ENCODE measurements at places on chromosomes 6 and 20.

DNA sequence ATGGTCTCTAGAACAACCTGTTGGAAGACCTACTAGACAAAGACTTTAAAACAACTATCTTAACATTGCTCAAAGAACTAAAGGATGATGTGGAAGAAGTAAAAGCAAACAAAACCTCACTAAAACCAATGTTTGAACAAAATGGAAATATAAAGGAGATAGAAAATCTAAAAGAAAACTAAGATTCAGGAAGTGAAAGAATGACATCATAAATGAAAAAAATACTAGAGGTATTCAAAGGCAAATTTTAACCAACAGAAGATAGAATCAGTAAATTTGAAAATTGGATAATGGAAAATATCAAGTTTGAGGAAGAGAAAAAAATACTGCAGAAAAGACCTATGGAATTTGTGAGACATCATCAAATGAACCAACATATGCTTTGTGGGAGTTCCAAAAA is 914.1 kb upstream of the GJE1 start:
- DNase-seq = no peak

DNA sequence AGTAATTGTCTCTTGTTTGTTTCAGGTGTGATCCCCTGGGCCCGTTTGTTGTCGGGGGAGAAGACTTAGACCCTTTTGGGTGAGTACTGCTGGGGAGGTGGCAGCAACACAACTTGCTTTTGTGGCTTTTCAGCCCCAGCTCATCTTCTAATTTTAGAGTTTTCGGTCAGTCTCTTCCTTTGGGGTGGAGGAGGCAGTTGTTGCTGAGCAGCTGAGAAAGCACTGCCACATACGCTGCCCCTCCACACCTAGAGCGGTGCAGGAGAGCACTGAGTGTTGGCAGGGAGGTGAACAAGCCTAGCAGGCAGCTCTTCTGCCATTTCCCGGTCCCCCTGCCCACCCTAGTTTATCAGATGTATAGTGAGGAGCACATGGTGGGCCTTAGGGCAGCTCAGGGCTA is 21.7 kb downstream of the TMEM74B start:
- no peak for DNase-seq

DNA sequence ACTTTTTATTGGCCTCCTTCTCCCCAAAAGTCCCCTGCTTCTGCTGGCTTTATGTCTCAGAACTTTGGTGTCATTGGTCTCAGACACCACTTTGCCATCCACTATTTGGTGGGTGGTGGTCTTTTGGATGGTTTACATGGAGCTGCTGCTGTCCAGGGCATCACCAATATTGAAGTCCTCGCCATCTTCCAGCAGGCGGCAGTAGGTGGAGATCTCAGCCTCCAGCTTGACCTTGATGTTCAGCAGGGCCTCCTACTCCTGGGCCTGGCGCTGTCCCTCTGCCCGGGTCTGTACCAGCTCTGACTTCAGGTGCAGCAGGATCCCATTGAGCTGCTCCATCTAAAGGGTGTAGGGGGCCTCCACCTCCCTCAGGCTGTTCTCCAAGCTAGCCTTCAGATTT is 148.4 kb upstream of the FOXA2 start:
- DNase-seq = no peak

DNA sequence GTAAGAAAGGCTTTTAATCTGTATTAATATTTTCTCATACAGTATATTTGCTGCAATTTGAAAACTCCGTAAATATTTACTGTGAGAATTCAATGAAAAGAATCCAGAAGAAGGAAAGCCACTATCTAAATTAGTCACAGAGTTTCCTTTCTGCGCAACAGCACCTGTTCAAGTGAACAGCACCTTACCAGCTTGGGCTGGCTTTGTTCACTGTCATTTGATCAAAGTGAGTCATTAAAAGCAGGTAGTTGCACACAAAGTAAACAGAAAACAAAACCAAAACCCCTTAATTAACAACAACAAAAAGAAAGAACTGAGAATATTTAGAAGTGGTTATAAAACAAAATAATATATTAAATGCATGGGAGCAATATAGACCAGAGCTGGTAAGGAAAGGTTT is 12.8 kb downstream of the SMLR1 start:
- no peak for DNase-seq

GRCh38 chr6:135624402-135625295 is 127.1 kb upstream of the AHI1 start:
- no peak for DNase-seq
